Cardiac fibroblast (primary cell): ENCODE measurements at places on chromosomes 5 and 9.

- DNase-seq = no peak
These were observed 7.3 kb downstream of the PCDH1 start for GRCh38 chr5:141870871-141871270.

DNA sequence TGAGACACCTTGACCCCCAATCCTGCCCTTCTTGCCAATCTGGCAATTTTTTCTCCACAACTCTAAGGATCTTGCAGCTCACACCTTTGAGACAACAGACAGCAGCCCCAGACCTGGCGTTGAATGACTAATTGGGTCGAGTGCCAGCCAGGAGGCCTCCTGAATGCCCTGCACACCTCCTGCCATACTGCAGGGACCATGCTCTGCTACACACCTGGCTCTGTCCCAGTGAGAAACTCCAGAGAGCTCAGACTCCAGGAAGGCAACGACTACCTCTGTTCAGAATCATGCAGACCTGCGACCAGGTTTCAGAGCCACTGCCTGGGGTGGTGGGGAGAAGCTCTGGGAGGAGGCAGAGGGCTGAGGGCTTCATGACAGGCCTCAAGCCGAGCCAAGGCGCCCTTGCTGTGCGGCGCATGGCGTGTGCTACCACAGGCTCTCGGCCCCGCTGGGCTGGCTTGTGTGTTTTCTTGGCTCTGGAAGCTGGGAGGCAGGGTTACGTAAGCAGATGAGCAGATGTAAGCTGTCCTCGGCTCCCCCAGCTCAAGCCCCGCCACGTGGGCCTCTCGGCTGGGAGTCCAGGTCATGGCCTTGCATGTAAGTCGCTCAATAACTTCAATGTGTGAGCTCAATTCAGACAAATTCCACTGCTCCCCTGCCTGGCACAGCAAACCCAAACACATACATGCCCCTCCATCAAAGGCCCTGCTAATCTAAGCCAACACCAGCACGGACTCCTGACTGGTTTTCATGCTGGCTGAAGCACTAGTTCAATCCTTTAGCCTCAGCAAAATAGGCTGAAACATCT, 27.5 kb downstream of the B4GALT1 start:
- DNase-seq = peak; percentile 89

- DNase-seq = no peak
These were observed 15.9 kb downstream of the RFX3 start for GRCh38 chr9:3509926-3510325.

DNA sequence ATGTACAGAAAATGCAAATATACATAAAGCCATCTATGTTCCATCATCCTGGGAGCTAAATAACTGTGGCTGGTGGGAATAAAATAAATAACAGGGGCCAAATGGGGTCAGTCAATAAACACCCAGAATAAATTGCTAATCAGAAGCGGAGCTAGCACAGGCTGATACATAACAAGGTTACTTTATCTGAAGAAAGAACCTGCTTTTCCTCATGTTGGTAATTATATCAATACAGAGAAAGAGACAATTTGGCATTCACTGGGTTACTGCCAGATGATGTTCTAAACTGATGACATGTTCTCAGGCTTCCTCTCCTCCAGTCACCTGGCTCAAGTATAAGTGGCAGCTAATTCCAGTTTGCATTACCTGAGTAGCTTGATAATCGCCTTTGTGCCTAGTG, 144.9 kb upstream of the CD180 start:
- no peak for DNase-seq

DNA sequence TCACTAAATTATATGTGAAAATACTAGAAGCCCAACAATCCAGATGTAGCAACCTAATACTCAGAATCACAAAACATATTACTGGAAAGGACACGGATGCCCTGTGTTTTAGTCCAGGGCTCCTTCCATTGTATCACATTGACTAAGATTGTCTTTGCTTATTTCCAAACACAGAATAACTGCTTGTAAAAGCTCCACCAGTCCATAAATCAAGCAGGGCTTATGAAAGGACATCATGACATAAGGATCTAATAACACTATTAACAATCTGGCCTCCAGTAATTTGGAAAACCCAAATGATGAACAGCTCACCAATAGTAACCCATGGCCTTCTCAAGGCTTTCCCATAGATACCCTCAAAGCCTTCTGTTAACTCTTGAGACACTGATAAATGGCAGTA, 39.8 kb downstream of the WDR41 start:
- DNase-seq = no peak

GRCh38 chr9:117487555-117488175, 72.8 kb upstream of the ASTN2 start:
- DNase-seq = peak; percentile 58

DNA sequence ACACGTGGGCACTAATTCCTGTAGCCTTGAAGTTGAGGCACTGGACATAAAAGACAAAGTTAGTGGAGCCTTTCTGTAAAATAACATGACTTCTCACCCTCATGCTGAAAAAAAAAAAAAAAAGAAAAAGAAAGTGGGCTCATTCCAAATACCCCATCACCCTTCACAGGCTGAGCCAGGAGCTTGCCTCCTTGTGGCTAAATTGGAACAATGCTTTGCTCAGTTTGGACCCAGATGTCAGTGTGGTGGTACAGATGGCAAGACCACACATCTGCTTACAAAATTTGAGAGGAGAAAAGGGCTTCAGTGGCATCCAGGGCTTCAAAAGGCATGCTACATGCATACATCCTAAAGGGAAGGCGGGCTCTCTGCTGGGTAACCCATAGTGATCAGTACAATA, 342.8 kb downstream of the EBF1 start:
- no peak for DNase-seq

- no peak for DNase-seq
These were observed 62.9 kb upstream of the SYNPO start for GRCh38 chr5:150577378-150578139.

- DNase-seq = peak; percentile 96
These were observed 86.0 kb downstream of the ZNF608 start for GRCh38 chr5:124660229-124661093.

DNA sequence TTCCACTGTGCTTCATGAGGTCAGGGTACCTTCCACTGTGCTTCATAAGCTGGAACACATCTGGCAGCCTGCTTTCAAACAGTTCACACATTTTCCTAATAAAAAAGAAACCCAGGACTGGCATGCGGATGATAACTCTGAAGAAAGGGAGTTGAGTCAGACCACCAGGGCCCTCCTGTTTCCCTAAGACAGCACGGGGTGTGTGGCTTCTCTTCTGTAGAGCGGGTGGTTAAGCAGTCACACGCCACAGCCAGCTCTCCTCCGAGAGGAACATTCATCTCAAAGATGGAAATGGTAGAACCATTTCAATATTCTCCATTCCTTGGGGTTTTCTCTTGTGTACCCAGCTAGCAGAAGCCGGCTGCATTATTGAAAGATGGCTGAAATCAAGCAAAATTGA, 128.1 kb upstream of the LMX1B start:
- no peak for DNase-seq

DNA sequence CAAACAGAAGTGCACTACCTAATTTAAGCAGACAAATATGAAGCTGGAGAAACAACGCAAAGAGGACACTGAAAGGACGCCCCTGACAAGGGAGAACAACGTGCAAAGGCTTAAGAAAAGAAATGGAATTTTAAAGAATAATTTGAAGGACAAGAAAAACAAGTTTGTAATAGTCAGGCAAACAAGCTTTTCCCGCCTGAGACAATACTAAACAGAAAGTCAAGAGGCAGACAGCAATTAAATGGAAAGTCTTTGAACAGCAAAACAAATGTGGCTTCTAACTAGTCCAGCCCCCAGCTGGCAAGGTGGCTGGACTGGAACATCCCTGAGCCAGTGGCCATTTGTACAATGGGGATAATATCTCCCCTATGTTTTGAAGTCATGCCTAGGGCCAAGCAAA, 63.3 kb downstream of the SIL1 start:
- no peak for DNase-seq

- DNase-seq = peak; percentile 8
These were observed 76.6 kb downstream of the GOLM1 start for GRCh38 chr9:86022687-86023266.

DNA sequence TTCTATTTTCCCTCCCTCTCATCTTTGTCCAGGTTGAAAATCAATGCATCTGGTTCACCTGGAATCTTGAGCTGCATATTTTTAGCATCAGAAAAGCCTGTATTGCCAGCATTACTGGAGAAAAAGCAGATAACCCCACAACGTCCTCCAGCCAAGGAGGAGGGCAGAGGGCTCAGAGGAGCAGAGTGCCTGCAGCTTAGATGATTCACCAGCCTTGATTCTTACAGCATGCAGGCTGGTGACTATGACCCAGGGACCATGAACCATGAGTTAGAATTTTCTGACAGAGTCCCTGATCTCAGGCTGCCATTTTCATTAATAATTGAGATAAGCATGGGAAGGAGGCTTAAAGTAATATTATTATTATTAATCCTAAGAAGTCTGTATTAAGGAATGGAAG, 278.2 kb downstream of the BRINP1 start:
- no peak for DNase-seq

- no peak for DNase-seq
These were observed 78.0 kb downstream of the SH3GL2 start for GRCh38 chr9:17656889-17657288.

GRCh38 chr5:173035904-173036707, 20.0 kb upstream of the CREBRF start:
- no peak for DNase-seq

DNA sequence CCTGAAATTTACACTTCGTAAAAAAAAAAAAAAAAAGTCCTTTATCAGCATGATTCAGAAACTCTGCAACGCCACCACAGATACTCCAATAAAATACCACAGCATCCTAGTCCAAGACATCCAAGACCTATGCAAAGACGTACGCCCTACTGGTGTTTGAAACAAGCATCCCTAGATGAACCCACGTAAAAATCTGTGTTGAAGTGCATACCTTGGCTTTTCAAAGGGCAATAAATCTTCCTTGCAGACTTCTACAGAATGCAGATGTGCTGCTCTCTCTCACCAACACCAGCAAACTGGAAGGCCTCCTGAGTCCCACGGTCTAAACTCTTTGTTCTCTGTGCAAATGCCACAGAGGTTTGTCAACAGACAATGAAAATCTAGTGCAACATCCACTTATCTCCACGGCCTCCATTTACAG, 38.8 kb downstream of the MYO10 start:
- peak; percentile 41 for DNase-seq

DNA sequence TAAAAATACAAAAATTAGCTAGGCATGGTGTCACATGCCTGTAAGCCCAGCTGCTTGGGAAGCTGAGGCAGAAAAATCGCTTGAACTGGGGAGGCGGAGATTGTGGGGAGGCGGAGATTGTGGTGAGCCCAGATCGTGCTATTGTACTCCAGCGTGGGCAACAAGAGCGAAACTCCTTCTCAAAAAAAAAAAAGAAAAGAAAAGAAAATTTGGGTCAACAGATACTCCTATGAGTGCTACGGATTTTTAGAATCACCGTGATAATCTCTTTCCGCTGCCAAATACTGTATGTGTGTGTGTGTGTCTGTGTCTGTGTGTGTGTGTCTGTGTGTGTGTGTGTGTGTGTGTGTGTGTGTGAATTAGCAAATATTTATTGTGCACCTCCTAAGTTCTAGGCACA, 64.4 kb downstream of the ARRDC3 start:
- DNase-seq = no peak

- DNase-seq = no peak
These were observed 75.3 kb downstream of the FBXW11 start for GRCh38 chr5:171931163-171931562.

- DNase-seq = peak; percentile 79
These were observed 164.0 kb downstream of the TTC39B start for GRCh38 chr9:15142878-15143534.

DNA sequence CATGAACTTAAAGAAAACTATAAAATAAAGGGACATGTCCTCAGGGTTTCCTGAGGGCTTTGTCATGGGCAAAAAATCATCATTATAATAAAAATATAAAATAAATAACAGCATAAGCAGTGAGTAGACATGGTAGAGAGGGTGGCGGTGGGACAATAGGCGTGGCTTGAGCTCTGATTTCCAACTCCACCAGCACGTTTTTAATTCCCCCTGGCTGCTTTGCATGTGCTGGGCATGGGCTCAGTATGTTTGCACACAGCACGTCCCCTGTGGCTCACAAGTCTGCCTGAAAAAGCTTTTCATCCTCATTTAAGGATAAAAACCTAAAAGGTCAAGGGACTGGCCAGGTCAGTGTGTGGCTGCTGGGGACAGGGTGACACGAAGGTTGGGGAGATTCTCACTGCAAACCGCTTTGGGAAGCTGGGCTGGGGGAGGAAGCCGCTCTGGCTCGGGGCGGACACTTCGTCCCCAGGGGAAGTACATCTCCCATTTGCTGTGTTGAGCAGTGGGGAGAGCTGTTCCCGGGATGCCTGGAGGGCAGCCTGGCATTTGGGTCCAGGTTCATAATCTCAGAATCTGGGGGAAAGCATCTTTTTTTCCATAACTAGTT, 32.6 kb downstream of the NKX2-5 start:
- peak; percentile 4 for DNase-seq

- DNase-seq = no peak
These were observed 178.0 kb downstream of the SLIT3 start for GRCh38 chr5:169122951-169123350.
